ENCODE measurements at places on chromosomes 13 and 19. TPM values are rescaled to one million over a fixed set of nuclear protein-coding genes. Genes with fewer than 3 reads are reported as not detected.

DNA sequence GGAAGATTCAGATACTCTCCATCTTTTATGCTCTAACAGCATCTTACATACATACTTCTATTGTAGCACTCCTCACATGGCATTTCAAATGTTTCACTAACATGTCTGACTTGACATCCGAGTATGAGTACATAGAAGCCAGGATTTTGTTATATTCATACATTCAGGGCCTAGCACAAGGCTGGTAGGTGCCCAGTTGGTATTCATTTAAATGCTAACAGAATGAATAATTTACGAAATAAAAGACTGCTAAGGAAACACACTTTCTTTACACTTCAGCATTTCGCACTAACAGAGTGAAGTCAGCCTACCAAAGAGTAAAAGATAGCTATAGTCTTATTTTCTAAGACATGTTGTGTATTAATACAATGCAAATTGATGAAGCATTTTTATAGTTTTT is 67.8 kb upstream of the FBXL3 start:
- DNase-seq, result no peak
- peaks cover 63% of the 10 kb centered on the region for H3K36me3 ChIP-seq
- H3K27me3 ChIP-seq, result no peaks in the 10 kb centered on the region
- no peaks in the 10 kb centered on the region for H3K4me1 ChIP-seq
- no peak overlapping the region for H3K4me3 ChIP-seq

DNA sequence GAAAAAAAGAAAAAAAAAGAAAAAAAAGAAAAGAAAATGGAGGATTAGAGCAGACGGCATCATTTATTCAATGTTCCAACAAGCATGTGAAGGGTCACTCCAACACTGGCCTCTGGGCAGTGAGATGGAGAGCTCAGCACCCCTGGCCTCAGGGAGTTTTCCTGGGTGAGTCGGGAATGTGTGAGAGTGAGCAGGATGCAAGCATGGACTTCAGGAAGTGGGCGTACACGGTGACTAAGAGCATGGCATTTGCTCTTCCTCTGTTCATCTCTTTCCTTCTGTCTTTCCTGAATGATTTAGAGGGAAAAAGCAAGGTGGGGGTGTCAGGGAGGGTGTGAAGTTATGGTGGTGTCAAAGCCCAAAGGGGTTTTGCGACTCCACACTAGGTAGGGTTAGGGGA is 682 bp upstream of the CABP5 start:
- no peak for DNase-seq
- no peaks in the 10 kb centered on the region for H3K4me1 ChIP-seq
- H3K36me3 ChIP-seq, result no peaks in the 10 kb centered on the region
- H3K27ac ChIP-seq, result no peak overlapping the region
- peaks cover 3% of the 10 kb centered on the region for H3K27me3 ChIP-seq

GRCh38 chr13:34164582-34164981 is 346.6 kb downstream of the RFC3 start:
- H3K27me3 ChIP-seq, result peaks cover 7% of the 10 kb centered on the region
- H3K27ac ChIP-seq, result no peak overlapping the region
- no peak overlapping the region for H3K4me3 ChIP-seq

DNA sequence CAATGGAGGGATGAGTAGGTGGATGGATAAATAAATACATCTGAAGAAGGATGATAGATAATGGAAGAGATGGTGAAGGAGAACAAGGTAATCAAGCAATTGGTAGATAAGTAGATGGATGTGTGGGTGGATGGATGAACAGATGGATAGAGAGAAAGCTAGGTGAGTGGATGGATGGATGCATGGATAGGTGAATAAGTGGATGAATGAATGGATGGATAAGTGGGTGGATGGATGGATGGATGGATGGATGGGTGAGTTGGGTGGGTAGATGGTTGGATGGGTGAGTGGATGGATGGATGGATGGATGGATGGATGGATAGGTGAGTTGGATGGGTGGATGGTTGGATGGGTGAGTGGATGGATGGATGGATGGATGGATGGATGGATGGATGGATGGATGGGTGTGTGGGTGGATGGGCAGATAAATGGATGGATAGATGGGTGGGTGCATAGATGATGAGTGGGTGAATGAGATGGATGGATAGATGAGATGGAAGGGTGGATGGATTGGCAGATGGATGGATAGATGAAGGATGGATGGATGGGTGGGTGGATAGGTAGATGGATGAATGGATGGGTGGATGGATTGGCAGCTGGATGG is 6.3 kb downstream of the SEMA6B start:
- no peak for DNase-seq
- no peaks in the 10 kb centered on the region for H3K27me3 ChIP-seq
- H3K36me3 ChIP-seq, result no peaks in the 10 kb centered on the region
- no peaks in the 10 kb centered on the region for H3K4me1 ChIP-seq

The KANK3 gene
- 1.5 TPM for total RNA-seq

- H3K27me3 ChIP-seq, result no peaks in the 10 kb centered on the region
- peak within 1 kb of the TSS; percentile 94 for H3K4me3 ChIP-seq
- DNase-seq, result peak; percentile 94
- H3K27ac ChIP-seq, result peak within 1 kb of the TSS; percentile 91
- peaks cover 30% of the 10 kb centered on the region for H3K4me1 ChIP-seq
Measured at GRCh38 chr19:53192771-53193534, at the start of gene ZNF665. Gene ZNF665, minus strand, starts transcription at chr19:53193358. Its CDS starts 10,460 bp downstream, at chr19:53182898.

GRCh38 chr19:19566306-19566705 is 28.2 kb downstream of the CILP2 start:
- DNase-seq, result no peak
- H3K27me3 ChIP-seq, result no peaks in the 10 kb centered on the region
- peaks cover 12% of the 10 kb centered on the region for H3K4me1 ChIP-seq
- H3K27ac ChIP-seq, result no peak overlapping the region

- DNase-seq, result peak; percentile 52
- no peaks in the 10 kb centered on the region for H3K36me3 ChIP-seq
- no peak overlapping the region for H3K4me3 ChIP-seq
- H3K27ac ChIP-seq, result no peak overlapping the region
- H3K4me1 ChIP-seq, result peaks cover 36% of the 10 kb centered on the region
Measured at GRCh38 chr19:14146789-14147216, 10.4 kb upstream of the ASF1B start.

DNA sequence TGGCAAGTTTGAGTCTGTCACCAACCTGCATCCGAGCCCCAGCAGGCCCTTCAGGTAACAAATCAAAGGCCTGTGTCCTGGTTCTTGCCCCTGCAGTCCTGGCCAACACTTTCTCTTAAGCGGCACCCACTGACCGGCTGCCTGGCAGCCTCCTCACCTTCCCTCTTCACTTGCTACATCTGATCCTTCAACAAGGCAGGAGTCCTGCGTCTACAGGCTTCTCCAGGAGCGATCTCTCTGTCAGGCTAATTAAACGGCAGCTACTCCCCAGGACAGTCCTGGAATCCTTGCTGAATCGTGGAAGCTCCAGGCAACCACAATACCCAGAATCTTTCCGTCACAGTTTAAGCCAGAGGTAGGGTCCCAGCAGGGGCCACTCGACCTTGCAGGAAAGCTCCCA is 41.1 kb upstream of the GAS6 start:
- no peak overlapping the region for H3K27ac ChIP-seq
- no peak for DNase-seq
- H3K4me3 ChIP-seq, result no peak overlapping the region

The USHBP1 gene
- total RNA-seq, result 0.30 TPM

The TSHZ3 gene
- total RNA-seq, result 1.6 TPM

- peaks cover 17% of the 10 kb centered on the region for H3K4me1 ChIP-seq
- H3K27me3 ChIP-seq, result no peaks in the 10 kb centered on the region
- peak within 1 kb of the TSS; percentile 98 for H3K27ac ChIP-seq
- H3K36me3 ChIP-seq, result peaks cover 40% of the 10 kb centered on the region
Measured at GRCh38 chr19:14090509-14091080, at the start of gene SAMD1. Gene SAMD1, minus strand, starts transcription at chr19:14090751.

The GPALPP1 gene
- total RNA-seq, result 32.3 TPM

The CRX gene
- total RNA-seq, result not detected

GRCh38 chr19:10885201-10886169 is 14.1 kb downstream of the CARM1 start:
- no peak for DNase-seq
- H3K36me3 ChIP-seq, result no peaks in the 10 kb centered on the region
- no peaks in the 10 kb centered on the region for H3K27me3 ChIP-seq
- peaks cover 3% of the 10 kb centered on the region for H3K4me1 ChIP-seq

All from activated CD4-positive, alpha-beta T cell treated with anti-CD3 and anti-CD28 coated beads, Interleukin-2, amount 10 ng/mL, durations not matched to agents 24 days and 14 days (primary cell).